ENCODE measurements at places on chromosomes 7 and 10.

- no peak for DNase-seq
Measured at GRCh38 chr10:118145256-118145655, 98.5 kb upstream of the RAB11FIP2 start.

GRCh38 chr7:117157241-117158209 lies 165.3 kb downstream of the WNT2 start:
- no peak for DNase-seq

DNA sequence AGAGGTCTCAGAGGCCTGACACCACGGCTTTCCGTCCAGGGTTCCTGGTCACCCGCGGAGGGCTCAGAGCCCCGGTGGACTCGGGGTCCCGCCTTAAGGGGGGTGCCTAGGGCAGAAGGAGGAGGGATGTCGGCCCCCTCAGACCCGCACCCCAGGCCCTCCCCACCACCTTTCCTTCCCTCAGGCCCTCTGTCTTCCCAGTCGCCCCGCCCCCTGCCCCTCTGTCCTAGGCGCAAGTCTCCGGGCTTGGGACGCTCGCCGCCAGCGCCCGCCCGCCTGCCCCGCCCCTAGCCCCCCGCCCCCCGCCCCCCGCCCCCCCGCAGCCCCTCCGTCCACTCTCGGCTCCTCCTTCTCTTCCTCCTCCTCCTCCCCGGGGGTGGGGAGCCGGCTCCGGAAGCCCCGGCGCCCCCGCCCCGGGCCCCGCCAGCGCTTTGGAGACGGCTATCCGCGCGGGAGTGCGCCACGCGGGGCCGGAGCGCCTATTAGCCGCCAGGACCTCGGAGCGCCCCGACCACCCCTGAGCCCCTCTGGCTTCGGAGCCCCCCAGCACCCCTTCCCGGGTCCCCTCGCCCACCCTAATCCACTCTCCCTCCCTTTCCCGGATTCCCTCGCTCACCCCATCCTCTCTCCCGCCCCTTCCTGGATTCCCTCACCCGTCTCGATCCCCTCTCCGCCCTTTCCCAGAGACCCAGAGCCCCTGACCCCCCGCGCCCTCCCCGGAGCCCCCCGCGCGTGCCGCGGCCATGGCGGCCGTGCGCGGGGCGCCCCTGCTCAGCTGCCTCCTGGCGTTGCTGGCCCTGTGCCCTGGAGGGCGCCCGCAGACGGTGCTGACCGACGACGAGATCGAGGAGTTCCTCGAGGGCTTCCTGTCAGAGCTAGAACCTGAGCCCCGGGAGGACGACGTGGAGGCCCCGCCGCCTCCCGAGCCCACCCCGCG lies at the start of gene AEBP1:
AEBP1 (plus strand) TSS at position 423 of the 937 bp plus-strand sequence; CDS start at position 744, 321 bp downstream.
- no peak for DNase-seq

GRCh38 chr10:64350665-64351064 lies 829.5 kb downstream of the REEP3 start:
- no peak for DNase-seq

DNA sequence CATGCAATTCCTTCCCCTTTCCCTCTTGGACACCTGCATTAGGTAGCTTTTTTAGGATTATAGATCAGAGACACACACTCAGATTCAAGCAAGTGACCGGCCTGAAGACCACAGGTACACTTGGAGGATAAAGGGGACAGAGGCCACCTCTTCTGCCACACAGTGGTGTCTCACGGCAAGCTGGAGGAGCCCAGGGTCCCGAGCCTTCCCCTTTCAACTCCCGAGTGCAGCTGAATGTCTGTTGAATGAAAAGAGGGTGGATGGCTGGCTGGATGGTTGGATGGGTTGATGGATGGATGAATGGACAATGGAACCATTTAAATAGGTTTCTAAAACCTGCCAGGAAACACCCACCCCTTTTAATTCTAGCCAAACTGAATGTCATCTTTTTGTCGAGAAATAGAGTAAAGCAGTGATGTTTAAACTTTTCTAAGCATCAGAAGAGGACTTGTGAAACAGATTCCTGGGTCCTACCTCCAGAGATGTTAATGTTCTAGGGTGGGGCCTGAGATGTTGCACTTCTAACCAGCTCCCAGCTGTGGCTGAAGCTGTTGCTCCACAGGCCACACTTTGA lies 49.2 kb upstream of the ZMIZ1 start:
- DNase-seq, result no peak

DNA sequence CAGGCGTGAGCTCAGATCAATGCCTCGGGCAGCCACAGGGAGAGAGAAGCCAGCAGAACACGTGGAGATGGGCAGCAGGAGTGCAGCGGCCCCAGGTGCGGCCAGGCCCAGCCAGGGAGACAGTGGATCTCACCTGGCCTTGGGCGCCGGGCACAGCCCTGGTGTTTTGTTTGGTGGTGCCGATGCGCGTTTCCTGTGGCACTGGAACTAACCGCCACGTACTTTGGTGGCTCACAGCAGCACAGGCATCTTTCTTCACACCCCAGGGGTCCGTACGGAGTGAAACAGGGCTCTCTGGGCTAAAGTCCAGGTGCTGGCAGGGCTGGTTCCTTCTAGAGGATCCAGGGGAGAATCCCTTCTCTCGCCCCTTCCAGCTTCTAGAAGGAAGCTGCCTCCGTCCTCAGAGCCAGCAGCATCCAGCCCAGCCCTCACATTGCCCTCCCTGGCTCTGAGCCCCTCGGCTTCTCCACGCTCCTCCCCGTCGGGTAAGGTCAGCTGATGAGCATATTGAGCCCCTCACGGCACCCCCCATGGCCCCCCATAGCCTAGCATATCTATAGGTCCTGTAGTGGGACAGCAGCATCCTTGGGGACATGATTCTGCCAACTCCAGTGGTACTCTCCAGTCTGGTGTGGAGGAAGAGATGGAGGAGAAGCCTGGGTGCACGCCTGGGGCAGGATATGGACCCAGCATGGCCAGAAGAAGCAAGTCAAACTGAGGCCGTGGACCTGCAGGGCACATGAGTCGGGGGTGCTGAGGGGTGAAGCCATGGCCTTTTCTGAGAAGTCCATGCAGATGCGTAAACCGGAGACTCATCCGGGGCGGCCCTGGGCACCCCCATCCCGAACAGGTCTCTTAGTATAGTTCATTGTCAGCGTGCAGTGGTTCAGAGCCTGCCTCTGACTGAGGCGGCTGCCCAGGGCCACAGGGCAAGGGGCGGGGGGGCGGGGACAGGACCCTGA lies 43.4 kb upstream of the PPP2R2D start:
- no peak for DNase-seq

DNA sequence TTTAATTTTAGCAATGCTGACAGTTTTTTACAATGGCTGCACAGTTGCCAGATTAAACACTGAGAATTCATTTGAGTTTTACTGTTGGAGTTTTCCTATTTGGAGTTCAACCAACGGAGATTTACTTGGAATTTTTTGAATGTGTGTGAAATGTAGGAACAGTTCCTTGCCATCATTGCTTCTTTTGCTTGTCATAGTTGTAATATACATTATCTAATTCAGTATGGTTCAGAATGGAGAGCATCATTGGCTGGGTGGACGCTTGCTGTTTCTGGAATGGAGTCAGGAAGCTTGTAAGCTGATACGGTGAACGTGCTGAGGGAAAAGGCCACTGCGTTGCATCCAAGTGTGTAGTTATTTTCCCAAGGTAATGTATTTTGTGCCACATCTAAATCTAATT lies 404.3 kb upstream of the KLF6 start:
- no peak for DNase-seq
